Neural progenitor cell (in vitro differentiated cells): ENCODE measurements at places on chromosomes 12 and 14. TPM values are rescaled to one million over a fixed set of nuclear protein-coding genes. Genes with fewer than 3 reads are reported as not detected.

GRCh38 chr14:99128185-99128584, 143.8 kb downstream of the BCL11B start:
- peaks cover 3% of the 10 kb centered on the region for H3K4me1 ChIP-seq
- H3K27ac ChIP-seq = no peak overlapping the region
- no peak overlapping the region for H3K4me3 ChIP-seq
- no peaks in the 10 kb centered on the region for H3K27me3 ChIP-seq
- no peaks in the 10 kb centered on the region for H3K36me3 ChIP-seq
- DNase-seq = no peak

The NGB gene
- not detected in 2 replicates for total RNA-seq

The TAS2R14 gene
- total RNA-seq = 4.1 and 7.0 TPM in 2 replicates

The ADCY4 gene
- total RNA-seq = not detected in 2 replicates

The PPP1R12A gene
- total RNA-seq = 63.2 and 86.7 TPM in 2 replicates
